ENCODE measurements at places on chromosomes 1 and 21.

DNA sequence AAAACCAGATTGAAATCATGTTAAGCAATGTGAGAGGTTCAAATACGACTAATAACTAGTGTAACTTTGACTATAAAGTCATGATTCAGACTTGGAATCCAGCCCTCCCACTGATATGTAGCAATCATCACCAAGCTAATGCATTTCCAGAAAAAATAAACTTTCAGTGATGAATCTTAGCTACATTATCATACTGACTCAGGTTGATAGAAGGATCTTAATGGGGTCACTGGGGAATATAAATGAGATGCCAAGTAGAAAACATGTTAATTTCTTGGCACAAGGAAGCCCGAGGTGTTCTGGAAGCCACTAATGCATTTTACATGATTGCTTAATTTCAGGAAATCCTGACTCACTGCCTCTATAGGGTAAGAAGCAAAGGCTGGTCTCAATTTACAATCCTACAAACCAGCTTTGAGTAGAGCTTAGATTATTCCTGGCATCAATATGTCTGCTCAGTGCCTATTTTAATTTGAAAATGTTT, 67.7 kb downstream of the SELENOF start:
- no peak overlapping the region for H3K4me3 ChIP-seq
- DNase-seq: no peak
- no peak overlapping the region for H3K27ac ChIP-seq
- H3K36me3 ChIP-seq: no peaks in the 10 kb centered on the region

GRCh38 chr1:161962091-161962887, 61.4 kb downstream of the OLFML2B start:
- H3K27ac ChIP-seq: peak overlapping the region; percentile 56
- no peak for DNase-seq
- H3K4me1 ChIP-seq: no peaks in the 10 kb centered on the region

DNA sequence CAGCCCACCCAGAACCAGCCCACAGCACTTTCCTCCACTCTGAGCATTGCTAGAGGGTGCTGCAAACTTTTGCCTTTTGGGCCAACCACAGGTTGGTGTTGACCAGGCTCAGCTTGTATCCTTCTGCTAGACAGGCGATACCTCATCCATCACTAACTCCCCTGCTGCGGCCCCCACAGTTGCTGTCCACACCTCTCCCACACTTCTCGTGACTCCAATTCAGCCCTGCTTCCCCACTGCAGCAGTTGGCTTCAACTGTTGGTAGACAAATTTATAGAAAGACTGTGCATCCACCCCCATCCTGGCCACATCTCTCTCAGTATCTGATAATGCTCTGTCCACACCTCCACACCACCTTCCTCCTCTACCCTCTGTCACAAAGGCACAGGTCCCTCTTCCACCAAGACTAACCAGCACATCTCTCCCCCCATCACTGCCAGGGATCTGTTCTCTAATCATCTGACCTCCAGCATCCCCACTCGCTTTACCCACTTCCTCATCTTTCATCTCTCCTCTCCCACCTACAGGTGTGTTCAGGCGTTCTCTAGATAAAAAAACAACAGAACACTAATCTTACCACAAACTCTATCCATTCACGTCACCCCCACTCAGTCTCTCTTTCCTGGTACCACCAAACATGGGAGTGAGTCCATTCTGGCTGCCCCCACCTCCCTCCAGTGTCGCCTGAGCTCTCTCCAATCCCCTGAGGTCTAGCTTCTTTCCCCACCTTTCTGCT, 15.8 kb upstream of the SLC25A44 start:
- no peak overlapping the region for H3K4me3 ChIP-seq
- H3K4me1 ChIP-seq: no peaks in the 10 kb centered on the region
- H3K27me3 ChIP-seq: no peaks in the 10 kb centered on the region
- H3K27ac ChIP-seq: no peak overlapping the region

DNA sequence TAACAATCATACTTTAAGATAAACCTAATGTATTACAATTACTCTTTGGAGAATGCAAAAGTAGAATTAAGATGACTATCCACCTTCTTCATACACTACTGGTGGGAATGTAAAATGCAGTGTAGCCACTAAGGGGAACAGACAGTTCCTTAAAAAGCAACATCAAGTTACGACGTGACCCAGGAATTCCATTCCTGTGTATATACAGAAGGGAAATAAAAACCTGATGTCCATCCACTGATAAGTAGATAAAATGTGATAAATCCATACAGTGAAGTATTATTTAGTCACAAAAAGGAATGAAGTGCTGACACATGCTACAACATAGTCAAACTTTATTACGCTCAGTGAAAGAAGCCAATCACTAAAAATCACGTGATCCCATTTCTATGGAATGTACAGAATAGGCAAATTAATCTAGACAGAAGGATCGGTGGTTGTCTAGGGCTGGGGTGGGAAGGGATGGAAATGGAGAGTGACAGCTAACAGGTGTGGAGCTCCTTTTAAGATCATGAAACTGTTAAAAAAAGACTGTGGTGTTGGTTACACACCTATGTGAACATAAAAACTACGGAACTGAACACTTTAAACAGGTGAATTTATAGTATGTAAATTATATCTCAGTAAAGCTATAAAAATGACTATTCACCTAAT, 42.1 kb downstream of the NRIP1 start:
- no peaks in the 10 kb centered on the region for H3K36me3 ChIP-seq
- no peaks in the 10 kb centered on the region for H3K27me3 ChIP-seq
- no peak overlapping the region for H3K4me3 ChIP-seq
- peaks cover 17% of the 10 kb centered on the region for H3K4me1 ChIP-seq
- no peak for DNase-seq

DNA sequence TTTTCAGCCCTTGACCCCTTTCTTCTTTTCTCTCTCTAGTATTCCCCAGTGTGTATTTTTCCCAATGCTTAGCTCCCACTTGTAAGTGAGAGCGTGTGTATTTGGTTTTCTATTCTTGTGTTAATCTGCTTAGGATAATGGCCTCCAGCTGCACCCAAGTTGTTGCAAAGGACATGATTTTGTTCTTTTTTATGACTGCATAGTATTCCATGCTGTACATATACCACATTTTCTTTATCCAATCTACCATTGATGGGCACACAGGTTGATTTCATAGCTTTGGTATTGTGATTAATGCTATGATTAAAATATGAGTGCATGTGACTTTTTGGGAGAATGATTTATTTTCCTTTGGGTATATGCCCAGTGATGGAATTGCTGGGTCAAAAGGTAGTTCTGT, 104.8 kb downstream of the PDE4B start:
- H3K36me3 ChIP-seq: no peaks in the 10 kb centered on the region
- no peaks in the 10 kb centered on the region for H3K4me1 ChIP-seq
- H3K4me3 ChIP-seq: no peak overlapping the region
- DNase-seq: no peak

DNA sequence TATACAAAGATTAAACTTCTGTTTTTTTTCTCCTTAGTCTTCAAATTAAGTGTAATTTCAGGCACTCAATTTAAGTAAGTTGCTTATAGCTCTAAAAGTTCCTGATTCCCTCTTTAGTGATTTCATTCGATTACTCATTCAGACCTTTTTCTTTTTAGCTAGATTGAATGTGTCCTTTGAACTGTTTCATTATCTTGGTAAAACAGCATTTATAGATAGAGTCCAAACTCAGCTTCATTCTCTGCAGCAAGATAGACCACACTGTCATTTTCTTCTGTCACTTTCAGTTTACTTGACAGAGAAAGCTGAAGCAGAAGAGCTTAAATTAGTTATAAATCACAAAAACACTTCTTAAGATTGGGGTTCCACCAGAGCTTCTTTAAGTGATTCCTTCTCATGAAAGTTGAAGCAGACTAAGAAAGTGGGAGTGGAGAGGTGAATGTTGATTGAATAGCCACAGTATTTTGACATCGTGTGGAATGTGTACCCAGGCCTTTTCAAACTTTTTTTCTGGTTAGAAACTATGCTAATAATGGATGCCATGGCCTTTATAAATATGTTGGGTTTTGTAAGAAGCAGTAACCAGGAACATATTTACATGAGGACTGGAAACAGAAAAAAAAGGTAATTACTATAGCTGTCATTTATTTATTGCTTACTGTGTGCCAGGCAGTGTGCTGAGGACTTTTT, 52.2 kb downstream of the ZBTB40 start:
- peaks cover 6% of the 10 kb centered on the region for H3K4me1 ChIP-seq
- no peak for DNase-seq
- H3K27me3 ChIP-seq: no peaks in the 10 kb centered on the region
- H3K4me3 ChIP-seq: no peak overlapping the region
- H3K27ac ChIP-seq: no peak overlapping the region

- no peaks in the 10 kb centered on the region for H3K27me3 ChIP-seq
- H3K4me3 ChIP-seq: no peak overlapping the region
- peaks cover 4% of the 10 kb centered on the region for H3K4me1 ChIP-seq
- no peak overlapping the region for H3K27ac ChIP-seq
These were observed 88.0 kb upstream of the PBX1 start for GRCh38 chr1:164470996-164471395.

GRCh38 chr1:232149287-232150201, 480.4 kb downstream of the SIPA1L2 start:
- no peak for DNase-seq
- H3K36me3 ChIP-seq: no peaks in the 10 kb centered on the region

- no peaks in the 10 kb centered on the region for H3K27me3 ChIP-seq
- no peak for DNase-seq
- H3K36me3 ChIP-seq: no peaks in the 10 kb centered on the region
- no peaks in the 10 kb centered on the region for H3K4me1 ChIP-seq
These were observed 49.7 kb downstream of the FHAD1 start for GRCh38 chr1:15296585-15297321.

DNA sequence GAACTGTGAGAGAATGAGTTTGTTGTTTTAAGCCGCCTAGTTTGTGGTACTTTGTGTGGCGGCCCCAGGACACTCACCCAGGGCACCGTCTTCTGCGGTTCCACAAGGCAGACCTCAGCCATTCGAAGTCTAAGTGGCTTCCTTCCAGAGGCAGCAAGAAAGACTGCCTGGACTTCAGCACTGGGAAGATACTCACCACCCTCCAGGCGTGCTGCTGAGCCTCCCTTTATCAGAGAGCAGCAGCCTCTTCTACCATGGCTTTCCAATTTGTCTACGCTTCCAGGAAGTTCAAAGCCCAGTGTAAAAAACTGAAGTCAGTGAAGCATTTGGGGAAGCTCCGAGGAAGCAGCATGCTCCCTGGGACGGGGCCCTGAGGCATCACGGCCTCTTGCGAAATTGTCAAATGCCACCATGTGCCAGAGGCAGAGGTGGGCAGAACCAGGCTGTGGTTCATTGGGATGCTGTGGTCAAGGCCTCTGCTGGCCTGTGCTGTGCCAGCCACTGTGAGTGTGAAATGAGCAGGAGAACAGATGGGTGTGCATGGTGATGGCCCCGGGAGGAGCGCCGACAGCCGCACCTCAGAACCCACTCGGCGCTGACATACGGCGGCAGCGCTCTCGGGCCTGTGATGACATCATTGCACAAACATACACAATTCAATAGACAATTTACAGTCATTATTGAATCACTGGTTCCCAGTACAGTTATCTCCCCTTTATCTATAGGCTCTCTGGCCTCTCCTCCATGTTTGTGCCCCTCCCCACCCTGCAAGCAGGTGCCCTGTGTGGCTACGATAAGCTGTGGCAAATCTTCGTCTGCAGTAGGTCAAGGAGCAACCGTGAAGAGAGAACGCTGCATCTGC, 110.4 kb downstream of the PDE9A start:
- H3K27ac ChIP-seq: no peak overlapping the region
- no peaks in the 10 kb centered on the region for H3K4me1 ChIP-seq
- H3K4me3 ChIP-seq: no peak overlapping the region
- DNase-seq: no peak
- H3K36me3 ChIP-seq: no peaks in the 10 kb centered on the region

GRCh38 chr1:84861516-84861915, 31.5 kb downstream of the LPAR3 start:
- no peak overlapping the region for H3K27ac ChIP-seq
- H3K4me3 ChIP-seq: no peak overlapping the region
- no peaks in the 10 kb centered on the region for H3K36me3 ChIP-seq
- no peaks in the 10 kb centered on the region for H3K27me3 ChIP-seq
- no peaks in the 10 kb centered on the region for H3K4me1 ChIP-seq
- DNase-seq: no peak

DNA sequence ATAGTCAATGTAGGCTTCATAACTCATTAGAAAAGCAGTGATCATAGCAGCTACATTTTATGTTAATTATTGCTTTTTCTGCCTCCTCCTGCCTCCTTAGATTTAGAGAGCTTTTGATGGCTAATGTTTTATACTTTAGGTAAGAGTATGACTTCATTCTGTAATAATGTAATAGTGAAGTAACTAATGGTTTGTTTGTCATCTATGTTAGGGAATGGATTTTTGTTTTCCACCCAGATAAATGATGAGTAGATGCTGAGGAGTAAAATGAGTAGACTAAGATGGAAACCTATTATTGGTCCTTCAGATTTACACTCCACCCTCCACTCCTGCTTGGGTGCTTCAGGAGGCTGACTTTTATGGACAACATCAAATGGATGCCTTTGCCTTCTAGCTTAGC, 170.6 kb downstream of the CTH start:
- no peaks in the 10 kb centered on the region for H3K27me3 ChIP-seq
- H3K4me3 ChIP-seq: no peak overlapping the region
- no peak overlapping the region for H3K27ac ChIP-seq
- H3K4me1 ChIP-seq: no peaks in the 10 kb centered on the region

DNA sequence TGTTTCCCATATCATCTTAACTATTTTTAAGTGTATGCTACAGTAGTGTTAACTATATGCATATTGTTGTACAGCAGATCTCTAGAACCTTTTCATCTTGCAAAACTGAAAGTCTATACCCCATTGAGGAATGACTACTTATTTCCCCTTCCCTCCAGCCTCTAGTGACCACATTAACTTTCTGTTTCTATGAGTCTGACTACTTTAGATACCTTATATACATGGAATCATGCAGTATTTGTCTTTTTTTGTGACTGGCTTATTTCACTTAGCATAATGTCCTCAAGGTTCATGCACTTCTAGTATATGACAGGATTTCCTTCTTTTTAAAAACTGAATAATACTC, 96.5 kb upstream of the BTG3 start:
- H3K4me3 ChIP-seq: no peak overlapping the region
- no peak for DNase-seq
- no peaks in the 10 kb centered on the region for H3K27me3 ChIP-seq
- H3K36me3 ChIP-seq: no peaks in the 10 kb centered on the region
- H3K4me1 ChIP-seq: no peaks in the 10 kb centered on the region
- H3K27ac ChIP-seq: no peak overlapping the region

GRCh38 chr1:23558140-23558871, 995 bp downstream of the ID3 start:
- H3K36me3 ChIP-seq: no peaks in the 10 kb centered on the region
- peaks cover 80% of the 10 kb centered on the region for H3K4me1 ChIP-seq

- H3K36me3 ChIP-seq: no peaks in the 10 kb centered on the region
- H3K4me3 ChIP-seq: no peak overlapping the region
- H3K4me1 ChIP-seq: no peaks in the 10 kb centered on the region
- no peaks in the 10 kb centered on the region for H3K27me3 ChIP-seq
These were observed 49.7 kb downstream of the MDM4 start for GRCh38 chr1:204565617-204566582.
